ENCODE measurements at places on chromosomes 16 and 17. TPM values are rescaled to one million over a fixed set of nuclear protein-coding genes. Genes with fewer than 3 reads are reported as not detected.
A peak's percentile ranks its signal among the peaks of the same experiment; 100 is the strongest.

KRTAP3-1 gene
- not detected for total RNA-seq

SULT1A2 gene
- not detected for total RNA-seq

C1QL1 gene
- total RNA-seq = 0.10 TPM

TP53TG3 gene
- not detected for total RNA-seq

CDH3 gene
- total RNA-seq = 13.3 TPM

FNDC8 gene
- not detected for total RNA-seq

AIPL1 gene
- total RNA-seq = not detected

DNA sequence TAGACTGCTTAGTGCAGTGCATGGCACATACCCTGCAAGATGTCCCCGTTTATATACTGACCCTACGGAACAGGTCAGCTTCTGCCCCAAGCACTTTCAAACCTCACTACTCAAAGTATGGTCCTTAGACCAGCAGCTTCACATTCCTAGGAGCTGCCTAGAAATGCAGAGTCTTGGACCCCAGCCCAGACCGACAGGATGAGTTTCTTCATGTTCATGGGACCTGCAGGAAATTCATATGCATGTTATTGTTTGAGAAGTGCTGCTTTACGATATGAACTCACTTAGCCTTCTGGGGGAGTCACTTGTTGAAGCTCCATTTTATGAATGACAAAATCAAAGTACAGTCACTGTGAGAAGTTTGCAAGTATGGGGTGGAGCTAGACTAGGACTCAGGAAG is 82.6 kb downstream of the DYNLRB2 start:
- no peak overlapping the region for H3K27ac ChIP-seq
- no peak overlapping the region for H3K4me3 ChIP-seq
- no peaks in the 10 kb centered on the region for H3K27me3 ChIP-seq
- H3K36me3 ChIP-seq = no peaks in the 10 kb centered on the region

GRCh38 chr16:77297996-77298395 is 98.8 kb downstream of the SYCE1L start:
- H3K4me3 ChIP-seq = no peak overlapping the region
- no peak for DNase-seq
- no peaks in the 10 kb centered on the region for H3K27me3 ChIP-seq
- no peaks in the 10 kb centered on the region for H3K36me3 ChIP-seq
- no peaks in the 10 kb centered on the region for H3K4me1 ChIP-seq
- no peak overlapping the region for H3K27ac ChIP-seq

DNA sequence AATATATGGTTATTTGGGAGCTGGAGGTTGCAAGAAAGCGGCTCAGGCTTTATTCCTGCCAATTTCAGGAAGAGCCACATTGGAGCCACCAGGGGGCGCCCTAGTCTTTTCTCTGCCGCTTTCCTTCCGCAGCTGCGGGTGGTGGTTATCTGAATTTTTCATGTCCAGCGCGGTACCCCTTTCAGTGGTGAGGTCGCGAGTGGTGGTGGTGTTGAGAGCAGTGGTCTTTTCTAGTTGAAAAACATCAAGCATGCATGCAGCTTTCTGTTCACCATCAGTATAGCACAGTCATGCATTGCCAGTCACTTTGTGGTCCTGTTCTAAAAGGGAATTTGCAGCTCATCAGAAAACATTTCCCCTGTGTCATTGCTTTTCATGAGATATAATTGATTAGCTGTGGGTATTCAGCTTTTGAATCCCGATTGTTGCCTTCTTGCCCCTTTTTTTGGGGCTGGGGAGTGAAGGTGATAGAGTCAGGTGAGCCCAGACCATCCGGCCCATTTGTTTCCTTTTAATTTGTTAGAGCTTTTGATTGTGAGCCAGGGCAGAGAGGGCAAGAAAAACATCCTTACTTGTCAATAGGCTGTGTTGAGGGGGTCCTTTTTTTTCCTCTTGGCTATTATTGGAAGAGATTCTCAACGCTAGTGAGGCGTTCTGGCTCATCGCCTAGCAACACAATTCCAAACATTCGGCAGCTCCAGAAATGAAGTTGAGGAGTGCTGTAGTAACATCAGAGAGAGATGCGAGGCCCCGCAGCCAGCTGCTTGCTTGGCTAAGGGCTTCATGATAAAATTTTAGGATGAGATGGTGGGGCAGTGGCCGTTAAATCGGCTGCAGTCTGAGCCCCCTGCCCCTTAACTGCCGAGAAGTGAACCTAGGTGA is 119.0 kb downstream of the SNX29 start:
- no peaks in the 10 kb centered on the region for H3K27me3 ChIP-seq
- H3K4me1 ChIP-seq = peaks cover 26% of the 10 kb centered on the region
- H3K36me3 ChIP-seq = no peaks in the 10 kb centered on the region
- H3K27ac ChIP-seq = no peak overlapping the region

DNA sequence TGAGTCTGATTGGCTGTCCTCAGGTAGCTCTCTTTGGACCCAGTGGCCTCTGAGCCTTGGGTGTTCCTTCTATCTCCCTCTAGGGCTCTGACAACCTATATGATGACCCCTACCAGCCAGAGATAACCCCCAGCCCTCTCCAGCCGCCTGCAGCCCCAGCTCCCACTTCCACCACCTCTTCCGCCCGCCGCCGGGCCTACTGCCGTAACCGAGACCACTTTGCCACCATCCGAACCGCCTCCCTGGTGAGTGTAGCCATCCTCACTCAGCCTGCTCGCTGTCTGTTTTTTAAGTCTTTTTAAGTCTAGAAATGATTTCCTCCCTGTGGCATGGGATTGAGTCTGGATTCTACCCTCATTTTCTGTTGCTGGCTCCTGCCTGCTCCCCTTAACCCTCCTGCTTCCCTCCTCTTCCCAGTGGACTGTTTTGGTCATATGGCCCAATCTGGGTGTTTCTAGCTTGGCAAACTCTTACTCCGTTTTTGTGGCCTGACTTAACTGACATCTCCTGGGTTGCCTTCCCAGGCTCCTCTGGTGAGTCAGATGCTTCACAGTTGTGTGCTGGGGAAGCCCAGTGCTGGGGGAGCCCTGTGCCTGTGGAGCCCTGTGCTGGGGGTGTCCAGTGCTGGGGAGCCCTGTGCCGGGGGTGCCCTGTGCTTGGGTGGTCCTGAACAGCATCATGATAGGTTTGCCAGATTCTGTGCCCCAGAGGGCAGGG is 9.9 kb downstream of the TAOK2 start:
- H3K36me3 ChIP-seq = peaks cover 36% of the 10 kb centered on the region
- H3K27me3 ChIP-seq = no peaks in the 10 kb centered on the region
- H3K4me3 ChIP-seq = no peak overlapping the region

DNA sequence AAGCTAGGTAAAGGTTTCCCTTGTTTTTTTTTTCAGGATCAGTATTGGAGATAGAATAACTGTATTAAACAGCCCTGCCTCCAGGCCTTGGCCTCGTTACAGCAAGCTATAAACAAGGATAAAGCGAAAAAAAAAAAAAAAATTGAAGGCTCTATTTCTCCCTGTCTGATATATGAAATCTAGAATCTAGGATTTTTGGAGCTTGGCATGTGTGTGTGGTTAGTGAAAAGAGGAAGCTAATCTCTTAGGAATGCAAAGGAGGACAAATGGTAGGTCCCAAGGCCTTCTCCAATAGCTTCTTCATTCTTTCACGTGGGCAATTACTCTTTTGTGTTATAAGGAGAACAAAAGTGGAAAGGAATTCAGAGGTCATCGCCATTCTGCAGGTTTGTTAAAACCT is 470.3 kb downstream of the TMEM114 start:
- no peaks in the 10 kb centered on the region for H3K36me3 ChIP-seq
- no peaks in the 10 kb centered on the region for H3K27me3 ChIP-seq
- no peak overlapping the region for H3K27ac ChIP-seq
- H3K4me3 ChIP-seq = no peak overlapping the region
- no peak for DNase-seq

- H3K4me3 ChIP-seq = no peak overlapping the region
- no peak for DNase-seq
- H3K36me3 ChIP-seq = 0 out of 2 replicates have a peak, but pooled peaks cover 2% of the 10 kb centered on the region
- H3K4me1 ChIP-seq = peaks cover 28% of the 10 kb centered on the region
- no peaks in the 10 kb centered on the region for H3K27me3 ChIP-seq
These were observed 217.0 kb downstream of the CCDC182 start for GRCh38 chr17:57528058-57528451.

DNA sequence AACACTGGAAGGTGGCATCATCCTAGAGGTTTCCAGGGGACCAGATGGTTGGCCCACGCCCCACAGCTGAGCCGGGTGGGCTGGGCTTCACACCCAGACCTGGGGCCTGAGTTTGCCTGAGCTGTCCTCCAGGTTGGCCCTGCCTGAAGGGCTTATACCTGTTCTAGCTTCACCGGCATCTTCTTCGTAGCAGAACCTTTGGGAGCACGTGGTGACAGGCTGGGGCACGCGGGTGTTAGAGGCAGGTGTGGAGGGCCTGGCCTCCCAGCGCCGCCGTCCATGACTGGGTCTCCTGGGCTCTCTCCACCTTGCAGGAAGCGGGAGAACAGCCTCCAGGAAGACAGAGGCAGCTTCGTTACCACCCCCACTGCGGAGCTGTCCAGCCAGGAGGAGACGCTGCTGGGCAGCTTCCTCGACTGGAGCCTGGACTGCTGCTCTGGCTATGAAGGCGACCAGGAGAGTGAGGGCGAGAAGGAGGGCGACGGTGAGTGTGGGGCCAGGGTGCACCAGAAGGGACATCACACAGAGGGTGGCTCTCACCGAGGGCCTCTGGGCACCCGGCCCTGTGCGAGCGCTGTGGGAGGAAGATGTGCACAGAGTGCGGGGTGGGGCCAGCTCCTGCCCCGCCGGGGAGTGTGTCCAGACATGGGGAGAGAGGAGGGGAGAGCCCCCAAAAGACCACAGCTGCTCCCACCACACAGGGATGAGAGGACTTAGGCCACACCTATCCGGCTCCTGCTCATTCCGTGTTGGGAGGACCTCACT is 4.6 kb upstream of the TEDC2 start:
- no peaks in the 10 kb centered on the region for H3K27me3 ChIP-seq
- no peak overlapping the region for H3K4me3 ChIP-seq

- H3K4me3 ChIP-seq = no peak overlapping the region
- no peaks in the 10 kb centered on the region for H3K27me3 ChIP-seq
- no peak for DNase-seq
These were observed 33.7 kb downstream of the RGS9 start for GRCh38 chr17:65170839-65171238.

- no peaks in the 10 kb centered on the region for H3K27me3 ChIP-seq
- H3K4me1 ChIP-seq = peaks cover 21% of the 10 kb centered on the region
- peak; percentile 70 for DNase-seq
- no peaks in the 10 kb centered on the region for H3K36me3 ChIP-seq
These were observed 41.4 kb downstream of the ACTG1 start for GRCh38 chr17:81470944-81471817.

- H3K36me3 ChIP-seq = no peaks in the 10 kb centered on the region
- H3K4me3 ChIP-seq = no peak overlapping the region
- no peaks in the 10 kb centered on the region for H3K4me1 ChIP-seq
These were observed 4.3 kb upstream of the ATP1B2 start for GRCh38 chr17:7646457-7646856.

- H3K4me1 ChIP-seq = no peaks in the 10 kb centered on the region
- no peaks in the 10 kb centered on the region for H3K36me3 ChIP-seq
- DNase-seq = no peak
- no peak overlapping the region for H3K4me3 ChIP-seq
- no peak overlapping the region for H3K27ac ChIP-seq
- no peaks in the 10 kb centered on the region for H3K27me3 ChIP-seq
These were observed 445.3 kb upstream of the MAF start for GRCh38 chr16:80045861-80046260.

- no peak overlapping the region for H3K27ac ChIP-seq
- H3K27me3 ChIP-seq = no peaks in the 10 kb centered on the region
- no peak for DNase-seq
- peaks cover 42% of the 10 kb centered on the region for H3K36me3 ChIP-seq
- H3K4me1 ChIP-seq = no peaks in the 10 kb centered on the region
These were observed 13.1 kb upstream of the PRR35 start for GRCh38 chr16:546909-547770.

DNA sequence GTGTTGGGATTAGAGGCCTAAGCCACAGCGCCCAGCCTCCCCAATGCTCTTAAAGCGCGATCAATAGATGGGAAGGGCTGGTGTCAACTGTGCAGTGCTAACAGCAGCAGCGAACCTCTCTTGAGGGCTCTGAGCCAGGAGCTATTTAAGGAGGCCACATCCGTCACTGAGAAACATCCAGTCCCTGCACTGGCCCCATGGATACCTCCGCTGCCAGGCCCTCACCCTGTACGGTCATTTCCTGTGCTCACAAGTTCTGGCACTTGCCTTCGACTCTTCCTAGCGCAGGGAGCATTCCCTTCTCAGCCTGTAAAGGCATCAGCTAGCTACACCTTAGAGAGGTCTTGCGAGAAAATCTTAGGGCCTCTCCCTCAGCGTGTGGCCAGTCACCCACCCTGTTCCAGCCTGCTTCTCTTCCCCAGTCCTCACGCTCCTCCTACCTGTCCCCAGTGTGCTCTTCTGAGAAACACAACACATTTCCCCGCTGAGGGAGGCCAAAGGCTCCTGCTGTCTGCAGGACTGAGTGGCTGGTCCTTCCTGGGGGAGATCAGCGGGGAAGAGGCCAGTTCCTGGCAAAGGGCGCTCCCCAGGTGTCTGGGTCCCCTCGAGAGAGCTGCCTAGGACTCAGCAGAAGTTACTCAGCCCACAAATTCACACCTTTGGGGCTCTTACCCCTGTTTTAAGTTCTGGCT is 28.6 kb downstream of the GTF3C1 start:
- H3K36me3 ChIP-seq = peaks cover 65% of the 10 kb centered on the region
- H3K27me3 ChIP-seq = no peaks in the 10 kb centered on the region
- no peak overlapping the region for H3K4me3 ChIP-seq
- H3K4me1 ChIP-seq = peaks cover under 1% of the 10 kb centered on the region

- H3K36me3 ChIP-seq = no peaks in the 10 kb centered on the region
- H3K4me1 ChIP-seq = no peaks in the 10 kb centered on the region
- no peak overlapping the region for H3K4me3 ChIP-seq
These were observed 401.7 kb upstream of the MAF start for GRCh38 chr16:80002261-80002660.

DNA sequence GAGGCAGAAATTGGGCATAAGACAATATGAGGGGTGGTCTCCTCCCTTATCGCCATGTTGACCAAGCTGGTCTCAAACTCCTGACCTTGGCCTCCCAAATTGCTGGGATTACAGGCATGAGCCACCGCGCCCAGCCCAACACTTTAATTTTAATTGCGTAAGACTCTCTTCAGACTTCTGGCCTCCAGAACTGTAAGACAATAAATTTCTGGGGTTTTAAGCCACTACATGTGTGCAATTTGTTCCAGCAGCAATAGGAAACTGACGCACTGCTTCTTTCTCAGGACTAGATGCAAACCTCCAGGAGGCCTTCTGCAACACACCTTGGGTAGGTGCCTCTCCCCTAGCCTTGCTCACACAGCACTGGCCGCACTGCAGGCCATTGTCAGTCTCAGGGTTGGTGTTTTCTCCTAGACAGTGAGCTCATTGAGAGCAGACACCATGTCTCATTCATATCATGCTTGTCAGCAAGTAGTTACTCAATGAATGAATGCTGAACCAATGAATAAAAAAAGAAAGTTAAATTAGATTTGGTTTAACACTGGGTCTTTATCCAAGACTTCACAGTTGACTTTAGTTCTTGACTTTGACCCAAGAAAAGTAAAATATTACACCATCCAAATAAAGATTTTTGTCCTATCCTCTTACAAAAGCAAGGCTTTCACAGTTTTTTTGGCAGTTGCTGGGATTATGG is 5.5 kb upstream of the ACSF2 start:
- no peaks in the 10 kb centered on the region for H3K36me3 ChIP-seq
- H3K4me3 ChIP-seq = no peak overlapping the region
- no peaks in the 10 kb centered on the region for H3K27me3 ChIP-seq
- DNase-seq = no peak
- peaks cover 6% of the 10 kb centered on the region for H3K4me1 ChIP-seq

Data from SJCRH30 (cell line).